ENCODE measurements at places on chromosomes 3 and 15.

GRCh38 chr3:188274249-188274915 lies 120.4 kb downstream of the LPP start:
- no peak for DNase-seq

GRCh38 chr15:74655424-74655823 lies 39.8 kb downstream of the CLK3 start:
- DNase-seq = peak; percentile 44

DNA sequence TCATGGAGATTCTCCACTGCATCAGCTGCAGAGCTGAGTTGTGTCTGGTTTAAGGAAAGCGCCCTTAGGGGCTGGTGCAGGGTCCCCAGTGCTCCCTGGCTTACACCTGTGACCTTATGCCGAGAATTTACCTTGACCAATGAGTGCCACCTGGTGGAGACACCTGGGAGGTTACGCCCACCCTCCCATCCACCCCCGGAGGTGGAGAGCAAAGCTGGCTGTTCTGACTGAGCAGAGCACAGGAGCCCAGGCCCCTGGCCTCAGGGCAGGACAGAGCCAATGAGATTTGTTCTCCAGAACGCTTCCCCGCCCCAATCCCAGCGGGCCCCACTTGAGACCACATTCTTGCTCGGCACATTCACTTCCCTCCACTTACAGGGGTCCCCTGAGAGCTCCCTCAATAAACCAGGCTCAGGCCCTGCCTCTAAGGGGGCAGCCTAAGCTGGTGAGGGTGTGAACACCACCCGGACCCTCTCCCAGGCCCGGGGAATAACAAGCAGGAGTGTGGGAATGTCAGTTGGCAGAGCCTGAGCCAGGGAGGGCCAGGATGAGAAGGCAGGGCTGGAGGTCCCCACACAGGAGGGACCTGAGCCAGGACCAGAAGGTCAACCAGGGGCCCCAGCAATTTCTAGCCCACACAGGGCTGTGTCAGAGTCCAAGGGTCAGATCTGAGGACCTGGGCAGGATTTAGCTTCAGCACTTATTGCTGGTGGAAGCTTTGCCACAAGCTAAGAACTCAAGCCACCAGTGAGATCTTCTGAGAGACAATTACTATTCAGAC lies 117.1 kb downstream of the TPRA1 start:
- DNase-seq = no peak

GRCh38 chr15:67164401-67164791 lies 90.1 kb downstream of the AAGAB start:
- DNase-seq = no peak

GRCh38 chr3:160921020-160921635 lies 165.1 kb downstream of the PPM1L start:
- peak; percentile 65 for DNase-seq

- DNase-seq = no peak
These were observed 384.7 kb downstream of the MFSD1 start for GRCh38 chr3:159186581-159186980.

- DNase-seq = no peak
These were observed 1.0 kb downstream of the DCBLD2 start for GRCh38 chr3:98900265-98901118.

- DNase-seq = no peak
These were observed 388.1 kb upstream of the ROBO2 start for GRCh38 chr3:76651784-76652183.

DNA sequence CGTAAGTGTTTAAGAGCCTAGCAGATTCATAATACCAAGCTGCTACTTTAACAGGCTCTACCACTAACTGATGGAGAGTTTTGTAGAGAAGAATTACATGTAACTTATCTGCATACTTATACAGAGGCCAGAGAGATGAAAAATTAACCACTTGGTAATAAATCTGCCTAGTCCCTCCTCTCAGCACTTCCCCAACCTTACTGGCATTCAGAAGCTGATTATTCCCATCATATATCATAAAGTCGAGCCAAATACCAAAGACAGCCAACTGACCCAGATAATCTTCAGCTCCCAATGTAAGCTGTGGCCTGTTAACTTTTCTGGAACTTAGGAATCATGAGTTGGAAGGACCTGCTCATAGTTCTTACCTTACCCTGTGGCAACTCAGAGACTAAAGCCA lies 25.5 kb upstream of the CSPG5 start:
- DNase-seq = no peak

- no peak for DNase-seq
These were observed 11.5 kb upstream of the TMF1 start for GRCh38 chr3:69063636-69064035.

- peak; percentile 42 for DNase-seq
These were observed 31.6 kb downstream of the ZDHHC19 start for GRCh38 chr3:196179380-196180308.

GRCh38 chr3:50445919-50446318 lies 57.5 kb downstream of the CACNA2D2 start:
- DNase-seq = peak; percentile 33

- DNase-seq = no peak
These were observed 39.9 kb downstream of the FEM1B start for GRCh38 chr15:68317281-68318007.

DNA sequence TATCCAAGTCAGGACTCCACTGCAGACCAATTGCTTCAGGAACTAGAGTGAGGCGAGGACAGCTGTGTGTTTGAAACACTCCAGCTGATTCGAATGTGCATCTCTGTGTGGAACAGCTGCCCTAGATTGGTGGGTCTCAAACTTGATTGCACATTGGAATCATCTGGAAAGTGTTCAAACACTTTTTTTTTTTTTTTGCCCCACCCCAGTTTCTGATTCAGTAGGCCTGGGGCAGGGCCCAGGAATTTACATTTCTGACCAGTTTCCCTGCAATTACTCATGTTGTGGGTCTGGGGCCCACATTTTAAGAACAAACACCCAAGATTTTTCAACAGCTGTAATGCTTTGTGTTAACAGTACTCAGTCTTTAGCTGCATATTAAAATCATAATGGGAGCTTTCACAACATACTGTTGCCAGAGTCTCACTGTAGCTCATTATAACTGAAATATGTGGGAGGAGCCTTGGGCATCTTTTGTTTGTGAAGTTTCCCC lies 156.6 kb downstream of the NR1D2 start:
- no peak for DNase-seq

GRCh38 chr3:38454178-38454883 lies 641 bp downstream of the ACVR2B start:
- no peak for DNase-seq

DNA sequence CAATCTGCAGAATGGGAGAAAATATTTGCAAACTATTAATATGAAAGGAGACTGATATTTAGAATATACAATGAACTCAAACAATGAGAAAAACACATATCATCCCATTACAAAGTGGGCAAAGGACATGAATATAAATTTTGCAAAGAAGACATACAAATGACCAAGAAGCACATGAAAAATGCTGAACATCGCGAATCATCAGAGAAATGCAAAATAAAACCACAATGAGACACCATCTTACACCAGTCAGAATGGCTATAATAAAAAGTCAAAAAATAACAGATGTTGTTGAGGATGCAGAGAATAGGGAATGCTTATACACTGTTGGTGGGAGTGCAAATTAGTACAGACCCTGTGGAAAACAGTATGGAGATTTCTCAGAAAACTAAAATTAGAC lies 83.6 kb downstream of the RAP2B start:
- DNase-seq = no peak

- no peak for DNase-seq
These were observed at the start of gene ACOX2 for GRCh38 chr3:58536501-58537411. Gene ACOX2, minus strand, starts transcription at chr3:58537190. Its CDS starts 2,084 bp downstream, at chr3:58535106.

DNA sequence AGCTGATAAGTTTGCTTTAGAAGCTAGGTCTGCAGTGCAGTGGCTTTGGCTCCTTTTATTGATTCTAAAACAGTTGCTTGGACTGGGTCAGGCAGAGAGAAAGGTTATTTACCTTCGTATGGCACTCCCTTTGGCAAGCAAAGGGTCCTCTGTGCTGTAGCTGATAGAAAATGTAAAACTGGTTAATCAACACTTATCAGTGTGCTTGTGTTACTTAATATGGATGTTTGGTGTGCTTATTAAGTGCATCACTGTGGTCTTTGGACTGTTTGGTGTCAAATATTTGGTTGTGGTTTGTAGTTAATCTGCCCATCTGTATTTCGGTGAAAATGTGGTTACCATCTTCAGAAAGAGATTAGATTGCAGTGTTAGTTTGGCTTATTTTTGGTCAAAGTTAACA lies 16.0 kb downstream of the UBE2E2 start:
- no peak for DNase-seq

GRCh38 chr3:59886790-59887189 lies 837.0 kb upstream of the CFAP20DC start:
- no peak for DNase-seq

- peak; percentile 70 for DNase-seq
These were observed 651.8 kb upstream of the SGO1 start for GRCh38 chr3:20837676-20838302.

GRCh38 chr15:51298620-51299019 lies 39.8 kb downstream of the CYP19A1 start:
- DNase-seq = no peak

DNA sequence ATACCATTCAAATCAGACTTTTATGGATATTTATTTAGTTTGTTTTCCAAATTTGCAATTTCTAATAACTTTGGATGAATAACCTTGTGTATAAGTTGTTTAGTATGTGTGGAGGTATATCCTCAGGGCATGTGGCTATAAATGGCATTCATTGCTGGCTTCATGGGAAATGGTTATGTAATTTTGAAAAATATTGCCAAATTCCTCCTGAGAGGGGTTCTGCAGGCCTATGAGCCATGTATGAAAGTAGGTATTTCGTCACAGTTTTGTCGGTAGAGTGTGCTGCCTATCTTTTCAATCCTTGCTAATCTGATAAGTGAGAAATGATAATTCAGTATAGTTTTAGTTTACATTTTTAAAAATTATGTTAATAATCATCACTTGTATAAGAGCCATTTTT lies 256.4 kb upstream of the ZNF385D start:
- no peak for DNase-seq

- DNase-seq = no peak
These were observed 16.5 kb upstream of the PLOD2 start for GRCh38 chr3:146177519-146177918.

All from NCI-H2081 treated with DMSO at 0.1 percent for 48 hours (cell line).